A673 (cell line): ENCODE measurements at places on chromosomes 6 and 20. TPM values are rescaled to one million over a fixed set of nuclear protein-coding genes. Genes with fewer than 3 reads are reported as not detected.

KCNS1 gene
- total RNA-seq = not detected in 2 replicates

OTOR gene
- not detected in 2 replicates for total RNA-seq

SLPI gene
- not detected in 2 replicates for total RNA-seq

LST1 gene
- total RNA-seq = not detected in 2 replicates

GGT7 gene
- total RNA-seq = 14.1 and 15.3 TPM in 2 replicates

WFDC12 gene
- not detected in 2 replicates for total RNA-seq

HLA-DQA1 gene
- total RNA-seq = not detected in 2 replicates

APOM gene
- 2.5 and 4.8 TPM in 2 replicates for total RNA-seq

TCP11 gene
- total RNA-seq = not detected in 2 replicates

FRMD1 gene
- not detected in 2 replicates for total RNA-seq

LY6G6C gene
- 0.42 and 0.80 TPM in 2 replicates for total RNA-seq

TFAP2B gene
- 0.56 and 1.7 TPM in 2 replicates for total RNA-seq

IL17A gene
- total RNA-seq = not detected in 2 replicates

DSP gene
- total RNA-seq = 0.28 and 0.46 TPM in 2 replicates

SLC24A3 gene
- 46.0 and 47.8 TPM in 2 replicates for total RNA-seq

RNF146 gene
- 21.7 and 22.6 TPM in 2 replicates for total RNA-seq

SLC26A8 gene
- total RNA-seq = not detected in 2 replicates

FOXQ1 gene
- not detected in 2 replicates for total RNA-seq

SLC32A1 gene
- not detected in 2 replicates for total RNA-seq

HCRTR2 gene
- total RNA-seq = not detected in 2 replicates

IPCEF1 gene
- total RNA-seq = 1.4 and 1.6 TPM in 2 replicates

MYL9 gene
- total RNA-seq = 0.11 TPM in 1 of 2 replicates, not detected in the other

PRL gene
- 0.24 TPM in 1 of 2 replicates, not detected in the other for total RNA-seq

KCNG1 gene
- 19.6 and 22.7 TPM in 2 replicates for total RNA-seq

ID4 gene
- total RNA-seq = 29.3 and 30.5 TPM in 2 replicates
